ENCODE measurements at places on chromosomes 7 and 10.
A peak's percentile ranks its signal among the peaks of the same experiment; 100 is the strongest.

DNA sequence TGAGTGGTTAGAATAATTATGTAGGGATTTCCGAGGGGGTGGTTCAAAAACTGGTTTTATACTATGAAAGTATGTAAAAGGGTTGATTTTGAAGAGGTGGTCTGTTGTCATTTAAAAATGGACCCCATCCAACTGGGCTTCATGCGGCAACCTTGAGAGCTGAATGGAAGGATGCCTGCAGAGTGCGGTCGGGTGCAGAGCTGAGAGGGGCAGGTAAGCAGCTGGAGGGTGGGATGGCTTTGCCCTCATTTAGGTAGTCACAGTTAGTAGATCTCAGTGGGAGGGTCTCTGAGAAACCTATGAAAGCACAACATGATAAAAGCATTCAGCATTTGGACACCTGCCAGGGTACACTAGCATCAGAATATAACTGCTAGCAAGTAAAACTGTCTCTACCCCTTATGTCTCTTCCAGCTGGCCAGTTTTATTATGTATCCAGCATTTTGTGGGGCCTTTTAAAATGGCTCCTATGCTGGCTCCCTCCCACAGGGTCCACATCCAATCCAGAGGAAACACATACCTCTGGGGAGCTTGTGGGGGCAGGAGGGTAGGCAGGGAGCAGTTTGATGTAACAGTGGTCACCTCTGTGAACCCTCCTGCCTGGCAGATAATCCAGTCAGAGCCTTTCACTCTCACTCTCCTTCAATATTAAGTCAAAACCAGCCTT lies 75.9 kb upstream of the MAGI2 start:
- peak; percentile 58 for DNase-seq

DNA sequence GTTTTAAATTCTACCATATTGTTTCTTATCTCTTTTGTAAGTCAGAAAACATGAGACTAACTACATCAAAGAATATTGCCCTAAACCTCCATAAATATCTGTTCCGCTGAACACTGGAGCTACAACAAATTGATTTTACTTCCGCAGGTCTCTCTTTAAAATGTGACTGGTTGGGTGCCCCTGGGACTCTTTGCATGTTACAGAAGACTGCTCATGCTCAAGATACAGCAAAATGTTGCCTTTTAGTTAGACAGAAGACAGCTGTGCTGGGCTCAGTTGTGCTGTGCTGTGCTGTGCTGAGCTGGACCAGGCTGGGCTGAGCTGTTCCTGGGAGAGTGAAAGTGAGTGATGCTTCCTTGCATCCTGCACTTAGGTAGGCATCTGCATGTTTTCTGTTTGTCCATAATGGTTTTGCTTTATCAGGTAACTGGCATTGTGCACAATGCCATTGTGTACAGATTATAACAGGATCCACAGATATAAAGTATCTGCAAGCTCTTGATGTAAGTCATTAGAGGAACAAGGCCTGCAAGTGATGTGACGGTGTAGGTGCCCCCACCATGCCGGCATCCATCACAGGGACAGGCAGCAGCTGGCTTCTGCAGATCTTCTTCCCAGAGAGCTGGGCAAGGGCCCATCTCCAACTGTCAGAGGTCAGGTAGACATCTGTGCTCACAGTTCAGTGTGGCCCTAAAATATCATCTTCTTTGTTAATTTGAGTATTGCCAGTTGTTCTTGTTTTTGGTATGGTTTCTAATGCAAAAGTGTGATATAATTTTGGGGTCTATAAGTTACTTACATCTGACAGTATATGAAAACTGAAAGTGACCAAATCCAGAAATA lies 972.5 kb upstream of the CELF2 start:
- no peak for DNase-seq

GRCh38 chr7:55018361-55019190 lies at the start of gene EGFR:
Gene EGFR, plus strand, starts transcription at chr7:55019017. Its CDS starts 261 bp downstream, at chr7:55019278.
- DNase-seq = peak; percentile 82

- DNase-seq = no peak
These were observed 5.1 kb downstream of the PRXL2A start for GRCh38 chr10:80413271-80413996.

GRCh38 chr7:106423111-106423510 lies 138.3 kb upstream of the NAMPT start:
- no peak for DNase-seq

GRCh38 chr10:12782537-12782936 lies 219.0 kb downstream of the CCDC3 start:
- peak; percentile 58 for DNase-seq

DNA sequence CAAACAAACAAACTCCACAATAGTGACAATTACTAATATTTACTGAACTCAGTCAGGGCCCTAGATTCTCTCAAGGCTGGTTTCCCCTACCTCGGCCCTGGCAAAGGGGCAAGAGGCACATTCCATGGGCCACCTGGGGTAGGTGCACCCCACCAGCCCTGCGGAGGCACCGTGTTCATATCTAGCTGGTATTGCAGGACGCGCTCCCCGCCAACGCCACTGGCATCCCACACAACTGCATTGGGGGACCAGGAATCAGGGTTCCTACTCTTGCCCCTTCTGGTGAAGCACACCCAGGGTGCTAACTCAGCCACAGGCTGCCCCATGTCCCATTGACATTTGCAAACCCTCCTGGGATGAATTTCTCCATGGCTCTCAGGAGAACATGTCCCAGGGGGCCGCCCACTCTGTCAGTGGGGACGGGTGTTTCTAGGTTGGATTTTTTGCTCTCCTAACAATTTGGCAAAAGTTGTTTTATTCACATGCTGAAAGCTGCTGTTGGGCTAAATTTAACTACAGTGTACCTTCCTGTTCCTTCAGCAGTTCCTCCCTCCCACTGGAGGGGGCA lies 76.7 kb downstream of the ZRANB1 start:
- no peak for DNase-seq

DNA sequence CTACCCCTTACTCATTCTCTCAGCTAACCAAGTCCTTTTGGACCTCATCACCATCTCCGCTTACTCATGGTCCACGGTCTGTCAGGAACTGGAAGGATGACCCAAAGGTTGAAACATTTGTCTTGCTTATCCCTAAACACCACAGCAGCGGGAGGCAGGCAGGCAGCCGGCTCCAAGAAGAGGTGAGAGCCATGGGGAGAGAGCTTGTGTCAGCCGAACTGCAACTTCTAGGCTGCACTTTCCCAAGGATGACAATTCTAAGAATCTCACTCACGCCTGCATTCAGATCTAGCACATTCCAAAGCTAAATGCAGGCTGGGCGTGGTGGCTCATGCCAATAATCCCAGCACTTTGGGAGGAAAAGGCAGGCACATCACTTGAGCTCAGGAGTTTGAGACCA lies 86.0 kb downstream of the SPDYE5 start:
- no peak for DNase-seq

DNA sequence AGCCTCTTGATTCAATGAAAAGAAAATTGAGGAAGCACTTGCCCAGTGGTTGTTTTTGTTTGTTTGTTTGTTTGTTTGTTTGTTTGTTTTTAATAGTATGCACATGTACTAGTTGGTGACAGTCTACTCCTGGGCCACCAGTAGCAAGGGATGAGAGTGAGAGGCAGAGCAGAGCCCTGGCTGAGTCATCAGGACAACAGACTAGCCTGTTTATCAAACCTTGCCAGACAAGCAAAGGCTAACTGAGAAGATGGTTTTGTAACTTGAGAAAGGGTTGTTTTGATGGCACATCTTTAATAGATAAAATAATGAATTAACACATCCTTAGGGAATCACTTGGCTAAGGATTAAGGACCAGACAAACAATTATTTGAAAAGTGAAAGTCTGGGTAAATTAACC lies 78.1 kb downstream of the INHBA start:
- no peak for DNase-seq

- no peak for DNase-seq
These were observed 41.0 kb downstream of the MAGI2 start for GRCh38 chr7:79412438-79412837.

DNA sequence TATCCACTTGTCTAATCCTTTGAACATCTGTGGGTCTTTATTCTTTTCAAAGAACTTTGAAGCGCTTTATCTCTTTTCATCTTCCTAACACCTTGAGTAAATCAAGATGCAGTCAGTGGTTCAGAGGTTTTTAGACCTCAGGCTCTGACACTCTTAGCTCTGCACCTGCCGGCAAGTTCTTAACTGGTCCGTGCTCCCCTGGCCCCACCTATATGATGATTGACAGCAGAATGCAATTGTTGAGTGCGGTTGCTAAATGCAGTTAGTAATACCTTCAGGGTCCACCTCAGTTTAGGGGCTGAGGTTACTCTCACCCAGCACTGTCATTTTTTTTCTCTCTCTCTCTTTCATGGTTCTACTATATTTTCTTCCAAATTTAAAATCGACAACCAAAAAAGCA lies 854.2 kb upstream of the AUTS2 start:
- no peak for DNase-seq

GRCh38 chr10:79193694-79194382 lies 125.1 kb downstream of the ZMIZ1 start:
- DNase-seq = no peak

DNA sequence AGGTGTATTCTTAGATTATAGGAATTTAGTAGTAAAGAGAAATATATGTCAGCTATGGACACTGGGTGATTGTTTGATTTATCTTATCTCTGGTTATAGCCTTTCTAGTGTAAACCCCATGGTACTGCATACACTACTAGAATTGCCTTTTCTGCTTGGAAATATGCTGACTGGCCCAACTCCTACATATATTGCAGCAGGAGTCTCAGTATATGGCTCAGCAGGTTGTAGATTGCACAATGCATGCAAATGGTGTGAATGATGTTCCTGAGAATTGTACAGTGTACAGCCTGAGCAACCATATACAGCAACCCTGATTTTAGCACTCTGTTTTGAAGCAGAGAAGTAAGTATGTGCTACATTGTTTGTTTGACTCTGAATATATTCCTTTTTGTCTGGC lies 153.4 kb upstream of the NPY start:
- DNase-seq = no peak

- DNase-seq = no peak
These were observed 183.9 kb upstream of the FZD1 start for GRCh38 chr7:91080351-91080750.

GRCh38 chr7:80770675-80771081 lies 132.2 kb downstream of the CD36 start:
- no peak for DNase-seq

DNA sequence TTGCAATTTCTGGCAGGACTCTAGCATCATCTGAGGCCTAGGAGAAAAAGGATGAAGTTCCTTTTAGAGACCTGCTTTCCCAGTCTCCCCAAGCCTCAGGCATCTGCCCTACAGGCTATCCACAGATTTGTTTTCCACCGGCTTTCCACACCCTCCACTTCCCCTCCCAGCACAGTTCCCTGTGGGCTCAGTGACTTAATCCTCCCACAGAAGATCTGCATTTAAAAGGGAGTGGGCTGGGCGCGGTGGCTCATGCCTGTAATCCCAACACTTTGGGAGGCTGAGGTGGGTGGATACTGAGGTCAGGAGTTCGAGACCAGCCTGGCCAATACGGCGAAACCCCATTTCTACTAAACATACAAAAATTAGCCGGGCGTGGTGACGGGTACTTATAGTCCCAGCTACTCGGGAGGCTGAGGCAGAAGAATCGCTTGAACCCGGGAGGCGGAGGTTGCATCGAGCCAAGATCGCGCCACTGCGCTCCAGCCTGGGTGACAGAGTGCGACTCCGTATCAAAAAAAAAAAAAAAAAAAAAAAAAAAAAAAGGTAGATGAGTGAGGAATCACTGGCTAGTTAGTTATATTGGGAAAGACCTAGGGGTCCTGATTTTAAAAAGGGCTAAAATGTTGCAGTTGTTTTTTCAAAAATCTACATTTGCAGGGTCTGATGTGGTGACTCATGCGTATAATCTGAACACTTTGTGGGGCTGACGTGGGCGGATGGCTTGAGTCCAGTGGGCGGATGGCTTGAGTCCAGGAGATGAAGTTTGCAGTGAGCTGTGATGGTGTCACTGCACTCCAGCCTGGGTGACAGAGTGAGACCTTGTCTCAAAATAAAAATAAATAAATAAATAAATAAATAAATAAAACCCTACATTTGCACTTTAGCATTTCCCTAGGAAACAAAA lies 119.5 kb downstream of the BAMBI start:
- DNase-seq = peak; percentile 60

Data from urothelium cell line (cell line).